ENCODE measurements at places on chromosomes 1 and 21. TPM values are rescaled to one million over a fixed set of nuclear protein-coding genes. Genes with fewer than 3 reads are reported as not detected.

SYNC gene
- not detected for total RNA-seq

TRIM17 gene
- total RNA-seq, result 1.1 TPM

YTHDF2 gene
- total RNA-seq, result 99.8 TPM

REN gene
- not detected for total RNA-seq

SMAP2 gene
- 153 TPM for total RNA-seq

TACSTD2 gene
- 0.11 TPM for total RNA-seq

CFHR3 gene
- total RNA-seq, result not detected

ITLN2 gene
- not detected for total RNA-seq

ANKRD65 gene
- total RNA-seq, result 0.15 TPM

DNA sequence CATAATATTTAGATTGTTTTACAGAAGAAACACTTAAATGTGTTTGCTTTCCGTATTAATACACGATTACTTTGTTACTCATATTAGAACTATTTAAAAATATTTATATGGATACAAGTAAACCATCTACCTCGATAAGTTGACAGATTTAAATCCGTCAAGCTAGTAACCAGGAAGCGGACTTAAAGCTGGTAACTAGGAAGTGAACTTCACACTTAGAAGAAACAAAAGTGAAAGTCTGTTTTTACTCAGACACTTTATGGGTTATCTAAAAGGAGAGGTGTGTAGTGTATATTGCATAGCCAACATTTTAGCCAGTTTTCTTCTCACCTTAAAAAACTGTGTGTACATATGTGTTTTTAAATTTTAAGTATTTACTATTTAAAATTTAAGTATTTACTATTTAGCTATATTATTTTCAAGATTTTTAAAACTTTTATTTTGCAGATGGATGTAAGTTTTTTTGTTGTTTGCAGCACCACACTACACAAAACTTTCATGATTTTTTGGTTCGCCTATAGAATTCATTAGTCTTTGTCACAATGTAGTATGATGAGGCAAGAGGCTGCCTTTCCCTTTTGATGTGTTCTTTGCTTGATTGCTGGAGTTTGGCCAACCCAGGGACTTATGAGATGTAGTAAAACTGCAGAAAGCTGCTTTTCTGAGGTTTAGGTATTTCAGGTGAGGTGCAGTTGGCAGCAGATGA lies 2.7 kb downstream of the USP25 start:
- no peak for DNase-seq

GRCh38 chr1:53334781-53335180 lies 6.9 kb upstream of the LRP8 start:
- DNase-seq, result no peak

- no peak for DNase-seq
Observed at GRCh38 chr1:24770881-24771280, 25.6 kb downstream of the CLIC4 start.

- no peak for DNase-seq
Observed at GRCh38 chr21:15354516-15354915, 289.7 kb upstream of the NRIP1 start.

- DNase-seq, result no peak
Observed at GRCh38 chr1:221793439-221794078, 51.7 kb upstream of the DUSP10 start.

GRCh38 chr21:29231756-29232529 lies 66.8 kb upstream of the BACH1 start:
- DNase-seq, result no peak

GRCh38 chr1:216113181-216113580 lies 310.1 kb downstream of the USH2A start:
- DNase-seq, result no peak

GRCh38 chr1:111199881-111200801 lies at the start of gene DENND2D:
Gene DENND2D (minus strand): TSS chr1:111200646. CDS start chr1:111200459, 187 bp downstream.
- DNase-seq, result peak; percentile 57

DNA sequence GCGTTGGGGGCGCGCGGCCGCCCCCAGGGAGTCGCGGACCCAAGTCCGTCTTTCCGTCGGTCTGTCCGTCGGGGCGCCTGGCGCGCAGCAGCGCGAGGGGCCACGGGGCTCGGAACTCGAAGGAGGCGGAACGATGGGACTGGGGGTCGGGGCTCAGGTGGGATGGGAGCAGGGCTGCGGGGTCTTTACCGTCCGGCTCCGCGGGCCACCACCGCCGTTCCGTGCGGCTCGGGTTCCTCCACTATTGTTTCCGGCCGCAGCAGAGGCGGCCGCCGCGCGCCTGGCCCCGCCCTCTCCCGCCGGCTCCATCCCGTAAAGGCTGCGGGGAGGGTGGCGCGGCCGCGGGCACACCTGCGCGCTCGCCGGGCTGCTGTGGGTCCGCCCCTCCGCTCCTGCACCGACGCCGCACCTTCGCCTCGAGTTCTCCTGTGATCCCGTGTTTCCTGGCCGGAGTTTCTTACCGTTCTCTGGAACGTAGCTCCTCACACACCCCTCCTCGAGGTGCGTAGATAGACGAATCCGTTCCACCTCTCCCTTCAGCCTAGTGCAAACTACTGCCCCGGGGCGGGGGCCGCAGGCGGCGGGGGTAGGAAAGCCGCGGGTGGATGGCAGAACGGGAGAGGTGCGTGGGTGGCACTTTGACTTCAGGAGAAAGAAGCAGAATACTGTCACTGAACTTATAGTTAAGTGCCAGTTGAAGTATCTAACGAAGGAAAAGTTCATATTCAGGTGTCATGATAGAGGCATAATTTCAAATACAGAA lies at the start of gene C21orf91:
TSS of gene C21orf91 (minus strand) at position 243 of the 763 bp plus-strand sequence. CDS start 1,038 bp downstream, outside the sequence.
- DNase-seq, result peak; percentile 91

DNA sequence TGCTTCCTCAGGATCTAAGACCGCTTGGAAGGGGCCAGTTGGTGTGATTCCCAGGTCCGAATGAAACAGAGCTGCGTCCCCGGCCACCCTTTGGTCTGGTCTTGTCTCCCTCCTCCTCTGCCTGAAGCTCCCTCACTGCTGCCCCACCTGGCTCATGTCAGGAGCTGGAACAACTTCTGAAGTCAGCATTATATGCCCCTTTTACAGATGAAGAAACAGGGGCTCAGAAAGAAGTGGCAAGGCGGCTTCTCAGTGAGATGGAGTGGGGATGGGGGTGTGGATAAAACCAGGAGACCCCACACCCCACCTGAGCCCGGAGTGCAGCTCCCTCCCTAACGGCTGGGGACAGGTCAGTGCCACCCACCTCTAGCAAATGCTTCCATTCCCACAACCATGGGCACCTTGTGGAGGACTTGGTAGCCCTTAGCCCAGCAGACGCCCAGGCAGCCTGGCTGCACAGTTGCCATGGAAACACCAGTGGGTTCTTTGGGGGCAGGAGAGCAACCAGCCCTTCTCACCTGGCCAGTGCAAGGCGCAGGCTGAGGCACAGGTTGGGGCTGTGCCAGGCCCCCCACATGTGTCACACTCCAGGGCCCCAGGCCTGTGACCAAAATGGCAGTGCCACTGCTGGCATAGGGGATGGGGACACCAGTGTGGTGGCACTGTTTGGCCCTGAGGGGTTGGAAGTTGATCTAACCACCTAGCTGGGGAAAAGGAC lies 31.9 kb upstream of the ECE1 start:
- DNase-seq, result no peak

GRCh38 chr1:153509729-153510354 lies 25.9 kb downstream of the S100A6 start:
- DNase-seq, result peak; percentile 64

DNA sequence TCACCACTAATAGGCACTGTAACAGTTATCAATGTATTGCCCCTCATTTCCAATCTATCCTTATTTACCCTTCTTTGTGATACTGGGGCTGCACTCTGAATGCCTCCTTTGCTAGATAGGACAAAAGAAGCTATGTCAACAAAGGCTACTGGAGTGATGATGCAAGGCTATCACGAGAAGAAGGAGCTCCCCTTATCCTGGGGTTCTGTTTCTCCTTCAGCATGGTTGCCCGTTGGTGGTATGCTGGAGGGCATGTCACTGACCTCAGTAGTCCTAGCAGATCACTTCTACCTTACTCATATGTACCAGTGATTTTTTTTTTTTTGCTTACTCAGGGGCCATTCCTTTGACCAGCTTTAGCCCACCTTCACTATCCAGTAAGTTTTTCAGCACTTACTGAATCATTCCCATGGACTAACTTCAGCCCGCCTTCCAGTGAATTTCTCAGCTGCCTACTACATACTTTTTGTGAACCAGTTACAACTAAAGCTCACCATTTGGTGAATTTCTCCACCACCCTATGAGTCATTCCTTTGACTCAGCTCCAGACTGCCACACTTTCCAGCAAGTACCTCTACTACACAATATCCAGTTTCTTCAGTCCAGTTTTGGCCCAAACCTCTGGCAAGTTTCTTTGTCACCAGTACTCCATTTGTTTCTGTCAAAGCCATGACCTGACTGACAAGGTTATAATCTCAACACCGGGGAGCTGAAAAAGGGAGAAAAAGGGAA lies 944.5 kb downstream of the KCNT2 start:
- DNase-seq, result no peak

DNA sequence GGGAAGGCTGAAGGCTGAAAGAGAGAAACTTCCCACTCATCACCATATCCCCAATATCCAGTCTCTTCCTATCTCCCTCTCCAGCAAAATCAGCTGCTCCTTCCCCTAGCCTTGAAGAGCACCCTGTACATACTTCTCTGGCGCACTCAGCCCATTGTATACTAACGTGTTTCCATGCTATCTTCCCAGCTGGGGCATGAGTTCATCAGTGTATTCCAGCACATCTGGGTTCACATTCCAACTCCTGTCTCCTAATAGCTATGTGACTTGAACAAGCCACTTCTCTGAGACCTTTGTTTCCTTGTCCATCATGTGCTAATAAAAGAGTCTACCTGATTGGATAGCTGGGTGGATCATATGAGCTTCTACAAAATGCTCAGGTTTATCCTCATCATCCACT lies 51.1 kb upstream of the OLIG2 start:
- DNase-seq, result no peak

DNA sequence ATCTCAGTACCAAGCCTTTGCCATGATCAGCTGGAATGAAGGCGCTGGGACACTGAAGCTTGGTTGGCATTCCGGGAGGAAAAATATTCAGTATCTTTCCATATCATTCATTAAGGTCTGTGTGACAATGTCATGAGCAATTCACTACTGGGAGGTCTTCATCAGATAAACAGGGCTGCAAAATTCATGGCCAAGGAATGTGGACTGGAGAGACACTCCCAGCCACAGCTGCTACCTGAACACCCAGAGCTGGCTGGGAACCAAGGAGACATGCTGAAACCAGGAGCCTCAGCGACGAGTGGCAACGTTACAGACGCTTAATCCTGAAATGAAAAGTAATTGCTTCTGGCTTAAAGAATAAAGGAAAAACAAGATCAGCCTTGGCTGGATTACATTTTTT lies 30.6 kb upstream of the DDAH1 start:
- no peak for DNase-seq

- no peak for DNase-seq
Observed at GRCh38 chr1:91744953-91745639, 140.9 kb downstream of the TGFBR3 start.

DNA sequence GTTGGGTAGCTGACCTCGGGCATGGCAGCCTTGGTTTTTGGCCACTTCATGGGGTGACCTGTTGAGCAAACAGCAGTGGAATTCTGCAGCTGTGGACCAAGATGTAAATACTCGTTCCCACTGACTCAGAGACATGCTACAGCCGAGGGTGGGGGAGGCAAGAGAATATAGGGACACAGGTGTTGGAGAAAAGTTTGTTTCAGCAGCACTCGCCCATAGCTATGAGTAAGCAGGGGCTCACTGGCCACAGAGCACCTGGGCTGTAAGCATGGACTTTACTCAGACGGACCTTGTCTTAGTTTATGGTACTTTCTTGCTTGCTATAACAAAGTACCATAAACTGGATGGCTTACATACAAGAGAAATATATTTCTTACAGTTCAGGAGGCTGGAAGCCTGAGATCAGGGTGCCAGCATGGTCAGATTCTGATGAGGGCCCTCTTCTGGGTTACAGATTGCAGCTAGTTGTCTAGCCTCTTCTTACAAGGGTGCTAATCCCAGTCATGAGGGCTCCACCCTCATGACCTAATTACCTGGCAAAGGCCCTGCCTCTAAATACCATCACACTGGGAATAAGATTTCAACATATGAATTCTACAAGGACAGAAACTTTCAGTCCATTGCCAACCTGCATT lies 437.2 kb upstream of the DAB1 start:
- DNase-seq, result no peak

DNA sequence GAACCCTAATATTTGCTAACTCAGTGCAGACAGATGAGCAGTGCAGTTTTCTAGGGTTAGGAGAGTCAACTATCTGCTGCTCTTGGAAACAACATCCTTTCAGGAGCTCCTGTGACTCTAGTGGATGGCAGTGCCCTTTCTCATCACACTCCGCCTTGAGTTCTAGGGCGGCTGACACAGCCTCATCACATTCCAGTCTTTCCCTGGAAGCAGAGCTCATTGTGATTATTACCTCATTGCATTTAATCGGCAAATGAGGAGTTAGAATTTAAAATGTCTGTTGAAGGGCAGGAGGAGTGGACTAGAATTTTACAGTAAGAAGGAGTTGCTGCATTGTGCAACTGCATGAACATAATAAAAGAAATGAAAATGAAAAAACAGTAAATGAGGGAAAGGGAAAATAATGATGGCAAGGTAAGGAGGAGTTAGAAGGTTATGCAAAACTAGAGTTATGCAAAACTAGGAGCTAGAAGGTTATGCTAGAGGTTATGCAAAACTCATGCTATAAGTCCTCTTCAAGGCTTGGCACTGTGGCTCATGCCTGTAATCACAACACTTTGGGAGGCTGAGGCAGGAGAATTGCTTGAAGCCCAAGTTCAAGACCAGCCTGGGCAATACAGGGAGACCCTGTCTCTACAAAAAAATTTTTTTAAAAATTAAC lies 6.9 kb upstream of the PTGFRN start:
- no peak for DNase-seq

- no peak for DNase-seq
Observed at GRCh38 chr1:181655756-181656155, 172.4 kb downstream of the CACNA1E start.

DNA sequence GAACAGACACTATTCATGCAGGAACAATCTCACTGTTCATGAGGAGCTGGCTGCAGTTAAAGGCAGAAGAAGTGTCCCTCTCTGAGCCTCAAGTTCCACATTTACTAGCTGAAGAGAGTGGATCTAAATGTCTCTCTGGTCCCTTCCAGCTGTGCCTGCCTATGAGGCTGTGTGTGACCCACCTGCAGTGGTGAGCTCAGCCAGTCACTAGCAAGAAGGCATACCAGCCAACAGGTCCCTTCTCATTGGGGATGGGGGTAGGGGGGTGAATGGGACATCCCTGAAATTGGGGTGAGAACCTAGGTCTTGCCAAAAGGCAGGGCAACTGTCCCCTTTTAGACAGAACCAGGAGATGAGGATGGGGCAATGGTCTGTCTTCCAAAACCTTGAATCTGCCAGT lies 13.6 kb downstream of the RD3 start:
- DNase-seq, result no peak

Data from activated T-cell treated with anti-CD3 and anti-CD28 coated beads, Interleukin-2, amount 50 U/mL, for 4 hours (primary cell).